IMR-90 (cell line): ENCODE measurements at places on chromosomes 4 and X. TPM values are rescaled to one million over a fixed set of nuclear protein-coding genes. Genes with fewer than 3 reads are reported as not detected.
A peak's percentile ranks its signal among the peaks of the same experiment; 100 is the strongest.

The HS3ST1 gene
- not detected in 2 replicates for total RNA-seq

DNA sequence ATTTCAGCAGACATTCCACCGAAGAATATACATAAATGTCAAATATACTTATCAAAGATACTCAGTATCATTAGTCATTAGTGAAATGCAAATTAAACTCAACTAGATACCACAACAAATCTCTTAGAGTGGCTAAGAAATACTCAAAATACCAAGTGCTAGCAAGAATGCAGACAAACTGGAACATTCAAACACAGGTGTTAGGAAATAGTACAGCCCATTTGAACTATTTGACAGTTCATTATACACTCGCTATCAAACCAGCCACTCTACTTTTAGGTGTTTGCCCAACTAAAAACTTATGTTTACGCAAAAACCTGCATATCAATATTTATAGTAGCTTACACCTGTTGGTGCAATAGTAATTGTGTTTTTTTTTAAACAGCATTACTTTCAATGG is 8.8 kb downstream of the ADAM29 start:
- DNase-seq = no peak

DNA sequence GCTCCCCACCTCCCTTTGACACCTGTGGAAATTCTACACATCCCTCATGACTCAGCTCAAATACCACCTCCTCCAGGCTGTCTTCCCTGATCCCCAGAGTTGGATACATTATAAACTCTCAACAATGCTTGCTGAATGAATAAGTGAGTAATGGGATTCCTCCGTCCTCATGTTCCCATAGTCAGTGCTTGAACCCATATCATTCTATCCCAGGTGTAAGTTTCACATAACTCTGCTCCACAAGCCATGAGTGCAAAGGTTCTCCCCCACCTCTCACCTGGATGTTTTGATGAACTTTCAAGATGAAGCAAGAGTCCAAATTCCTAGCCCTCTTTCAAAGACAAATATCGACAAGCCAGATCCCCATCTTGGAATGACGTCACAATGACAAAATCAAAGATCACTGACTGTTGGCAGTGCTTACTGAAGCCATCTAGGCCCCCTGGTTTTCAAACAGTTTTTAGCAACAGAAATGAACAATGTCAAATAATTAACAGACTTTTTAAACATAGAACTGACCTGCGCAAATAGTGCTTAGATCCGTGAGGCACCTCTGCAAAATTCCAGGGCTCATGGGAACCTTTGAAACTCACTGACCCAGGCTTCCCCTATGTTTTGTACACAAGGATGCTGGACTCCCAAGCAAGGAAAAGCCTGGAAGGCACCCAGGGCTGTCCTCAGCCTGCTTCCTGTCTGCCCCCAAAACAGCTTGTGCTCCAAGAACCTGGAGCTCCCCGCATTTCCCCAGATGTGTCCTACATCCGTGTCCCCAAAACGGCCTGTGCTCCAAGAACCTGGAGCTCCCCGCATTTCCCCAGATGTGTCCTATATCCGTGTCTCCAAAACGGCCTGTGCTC is 4.0 kb downstream of the SLC2A9 start:
- DNase-seq = no peak

GRCh38 chrX:154333837-154334271 is 38.3 kb downstream of the TKTL1 start:
- DNase-seq = no peak

- peak; percentile 38 for DNase-seq
Measured at GRCh38 chrX:105869701-105870100, 47.4 kb downstream of the NRK start.

The NUDT10 gene
- total RNA-seq = 0.90 and 1.1 TPM in 2 replicates

- DNase-seq = no peak
Measured at GRCh38 chr4:75907966-75908365, 5.7 kb upstream of the PPEF2 start.

The MAGED4 gene
- 9.9 and 13.6 TPM in 2 replicates for total RNA-seq

GRCh38 chr4:58093352-58093751 is 983.2 kb upstream of the IGFBP7 start:
- no peak for DNase-seq

- no peak for DNase-seq
Measured at GRCh38 chrX:73758250-73758649, 195.3 kb downstream of the CHIC1 start.

- no peak for DNase-seq
Measured at GRCh38 chr4:120685756-120686278, 236.7 kb downstream of the PRDM5 start.

DNA sequence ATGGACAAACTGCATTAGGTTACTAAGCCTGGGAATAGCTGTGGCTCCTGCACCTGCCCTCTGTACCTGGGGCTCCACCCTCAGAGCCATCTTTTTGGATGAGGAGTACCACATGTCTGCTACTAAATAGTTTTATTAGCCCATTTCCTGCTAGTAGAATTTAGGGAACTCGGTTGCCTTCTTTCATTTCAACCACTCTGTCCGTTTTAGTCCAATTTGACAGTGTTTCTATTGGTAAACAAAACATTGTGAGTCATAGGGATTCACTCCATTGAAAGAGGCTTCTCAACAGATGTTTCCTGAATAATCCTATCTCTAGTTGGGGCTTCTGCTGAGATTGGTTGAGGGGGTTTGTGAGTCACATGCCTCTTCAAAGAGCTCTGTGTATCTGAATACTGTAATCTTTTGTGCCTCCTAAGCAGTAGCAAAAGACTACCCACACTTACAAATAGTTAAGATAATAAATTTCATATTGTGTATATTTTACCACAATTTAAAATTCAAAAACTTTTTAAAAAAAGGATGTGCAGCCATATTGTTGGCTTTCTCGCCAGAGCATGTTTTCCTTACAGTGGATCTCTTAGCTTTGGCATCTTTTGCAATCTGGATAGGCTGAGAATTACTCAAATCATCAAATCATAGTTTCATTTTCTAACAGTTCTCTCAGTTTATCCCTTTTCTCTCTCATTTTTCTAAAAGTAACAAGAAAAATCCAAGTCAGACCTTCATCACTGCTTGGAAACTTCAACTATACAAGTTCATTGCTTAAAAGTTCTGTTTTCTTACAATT is 9.9 kb downstream of the FAM200B start:
- peak; percentile 87 for DNase-seq

DNA sequence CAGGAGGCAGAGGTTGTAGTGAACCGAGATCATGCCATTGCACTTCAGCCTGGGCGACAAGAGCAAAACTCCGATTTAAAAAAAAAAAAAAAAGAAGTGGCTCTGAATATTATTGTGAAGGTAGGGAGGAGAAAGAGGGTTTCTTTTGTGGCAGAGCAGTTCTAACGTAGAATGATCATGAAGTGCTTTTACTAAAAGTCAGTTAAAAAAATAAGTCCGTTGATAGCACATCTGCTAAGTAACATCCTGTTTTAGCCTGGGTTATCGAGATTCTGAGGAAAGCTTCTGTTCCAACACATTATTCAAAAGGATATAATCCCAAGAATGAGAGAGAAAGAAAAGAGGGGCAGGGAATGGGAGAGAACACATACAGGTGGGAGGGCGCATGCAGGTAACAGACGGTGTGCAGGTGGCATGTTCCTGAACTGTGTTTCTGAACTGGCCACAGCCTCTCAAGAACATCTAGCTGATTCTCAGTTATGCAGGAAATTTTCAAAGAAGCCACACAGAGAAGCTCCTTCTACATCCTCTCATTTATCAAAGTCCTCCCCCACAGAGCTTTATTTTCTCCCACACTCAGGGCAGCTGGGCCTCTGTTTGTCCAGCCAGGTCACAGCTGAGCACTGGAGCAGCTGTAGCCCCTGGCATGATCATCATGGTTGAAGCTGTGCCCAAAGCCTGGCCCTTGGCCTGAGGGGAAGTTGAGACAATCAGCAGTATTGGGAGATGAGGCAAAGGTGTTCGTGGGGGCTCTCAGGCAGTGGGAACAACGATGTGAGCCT is 342.3 kb downstream of the ZNF674 start:
- no peak for DNase-seq

GRCh38 chr4:81454499-81454898 is 17.2 kb downstream of the RASGEF1B start:
- peak; percentile 14 for DNase-seq

GRCh38 chr4:136528131-136528530 is 1004.2 kb downstream of the PCDH18 start:
- DNase-seq = no peak

The RAPGEF2 gene
- 109 and 126 TPM in 2 replicates for total RNA-seq

- peak; percentile 68 for DNase-seq
Measured at GRCh38 chr4:185587427-185588161, 52.3 kb upstream of the PDLIM3 start.

GRCh38 chr4:89249716-89250361 is 57.8 kb downstream of the GPRIN3 start:
- no peak for DNase-seq

GRCh38 chrX:45274576-45274975 is 73.9 kb upstream of the DIPK2B start:
- DNase-seq = peak; percentile 6

The HSD17B13 gene
- total RNA-seq = under 0.01 TPM in 1 of 2 replicates, not detected in the other

The TMPRSS11D gene
- not detected in 2 replicates for total RNA-seq

DNA sequence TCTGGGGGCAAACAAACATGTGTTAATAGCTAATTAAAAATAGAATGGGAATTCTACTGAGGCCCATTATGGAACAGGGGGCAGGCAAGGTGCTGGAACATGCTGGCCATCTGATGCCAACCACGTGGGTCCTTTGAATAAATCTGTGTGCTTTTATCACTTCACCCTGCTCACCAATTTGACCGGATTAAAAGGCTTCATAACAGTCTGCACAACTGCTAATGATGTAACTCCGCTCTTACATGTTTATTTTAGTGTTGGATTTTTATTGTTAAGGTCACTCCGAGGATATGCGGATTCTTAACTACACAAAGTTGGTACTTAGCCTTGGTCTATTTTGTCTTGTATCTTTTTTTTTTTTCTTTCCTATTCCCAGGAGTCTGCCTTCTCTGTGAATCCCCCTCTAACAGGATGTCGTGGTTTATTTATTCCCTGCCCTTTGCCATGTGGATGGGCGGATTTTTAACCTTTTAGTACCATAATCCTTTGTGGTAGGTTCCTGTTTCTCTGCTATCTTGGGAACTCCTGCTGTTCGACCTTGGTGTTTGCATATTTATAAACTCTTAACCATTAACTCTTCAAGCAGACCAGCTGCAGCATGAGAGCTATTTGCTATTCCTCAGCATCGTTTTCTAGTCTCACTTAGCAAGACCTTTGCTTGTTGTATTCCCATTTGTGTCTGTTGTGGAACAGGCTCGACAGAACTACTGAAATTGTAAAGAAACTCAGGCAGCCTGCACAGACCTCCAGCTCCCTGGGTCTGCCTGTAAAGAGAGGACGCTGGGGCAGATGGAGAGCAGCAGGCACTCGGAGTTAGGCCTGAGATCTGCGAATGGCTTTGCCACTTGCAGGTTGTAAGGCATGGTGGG is 38.0 kb downstream of the TRIM2 start:
- DNase-seq = peak; percentile 73

The STBD1 gene
- 2.2 and 3.0 TPM in 2 replicates for total RNA-seq

The UTP14A gene
- 15.2 and 25.3 TPM in 2 replicates for total RNA-seq

The PRRG1 gene
- 11.1 and 16.1 TPM in 2 replicates for total RNA-seq

The SPANXA2 gene
- not detected in 2 replicates for total RNA-seq

- no peak for DNase-seq
Measured at GRCh38 chr4:26044524-26044923, 130.5 kb downstream of the SMIM20 start.

The TGIF2LX gene
- total RNA-seq = not detected in 2 replicates

GRCh38 chr4:60581919-60582536 is 618.1 kb upstream of the ADGRL3 start:
- DNase-seq = no peak

The EXOSC9 gene
- total RNA-seq = 47.5 and 85.8 TPM in 2 replicates

The CLGN gene
- total RNA-seq = 0.36 and 1.4 TPM in 2 replicates

The FAAH2 gene
- total RNA-seq = not detected in 2 replicates

GRCh38 chrX:137164329-137164728 is 130.5 kb upstream of the GPR101 start:
- DNase-seq = no peak

The TBC1D19 gene
- total RNA-seq = 17.6 and 31.4 TPM in 2 replicates

The S100G gene
- total RNA-seq = not detected in 2 replicates

- no peak for DNase-seq
Measured at GRCh38 chr4:165563851-165564250, 185.0 kb downstream of the CPE start.

GRCh38 chr4:140344621-140345020 is 28.8 kb upstream of the SCOC start:
- DNase-seq = no peak

The REPS2 gene
- 0.18 and 0.28 TPM in 2 replicates for total RNA-seq

DNA sequence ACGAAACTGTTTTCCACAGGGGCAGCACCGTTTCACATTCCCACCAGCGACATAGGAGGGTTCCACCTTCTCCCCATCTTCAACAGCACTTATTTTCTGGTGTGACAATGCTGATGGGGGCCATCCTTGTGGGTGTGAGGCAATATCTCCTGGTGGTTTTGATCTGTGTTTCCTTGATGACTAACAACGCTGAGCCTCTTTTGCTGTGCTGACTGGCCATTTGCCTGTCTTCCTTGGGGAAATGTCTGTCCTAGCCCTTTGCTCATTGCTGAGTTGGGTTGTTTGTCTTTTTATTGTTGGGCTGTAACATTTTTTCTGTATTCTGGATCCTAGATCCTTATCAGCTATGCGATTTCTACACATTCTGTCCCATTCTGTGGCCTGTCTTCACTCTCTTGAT is 33.7 kb downstream of the ATP2B3 start:
- peak; percentile 17 for DNase-seq

The SLC39A8 gene
- 0.18 and 0.28 TPM in 2 replicates for total RNA-seq

The CFI gene
- total RNA-seq = 0.18 and 0.28 TPM in 2 replicates

The CPLX1 gene
- total RNA-seq = not detected in 2 replicates

GRCh38 chrX:130902446-130902782 is 595 bp downstream of the ENOX2 start:
- DNase-seq = no peak

DNA sequence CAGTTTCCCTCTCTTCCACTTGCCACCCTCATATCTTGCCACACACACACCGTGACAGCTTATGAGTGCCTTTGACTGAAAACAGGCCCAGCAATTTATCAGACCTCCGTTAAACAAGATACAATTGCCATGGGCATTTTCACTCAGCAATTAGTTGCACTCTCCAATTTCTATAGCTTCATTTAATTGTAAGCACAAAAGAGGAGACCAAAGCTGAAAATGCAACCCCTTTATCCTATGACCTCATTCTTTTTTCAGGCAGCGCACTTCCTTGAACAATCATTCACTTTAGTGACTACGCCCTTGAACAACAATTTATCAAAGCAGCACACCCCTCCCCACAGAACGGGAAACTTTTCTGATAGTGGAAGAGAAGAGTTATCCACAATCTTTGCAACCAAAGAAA is 4.1 kb downstream of the POF1B start:
- no peak for DNase-seq

DNA sequence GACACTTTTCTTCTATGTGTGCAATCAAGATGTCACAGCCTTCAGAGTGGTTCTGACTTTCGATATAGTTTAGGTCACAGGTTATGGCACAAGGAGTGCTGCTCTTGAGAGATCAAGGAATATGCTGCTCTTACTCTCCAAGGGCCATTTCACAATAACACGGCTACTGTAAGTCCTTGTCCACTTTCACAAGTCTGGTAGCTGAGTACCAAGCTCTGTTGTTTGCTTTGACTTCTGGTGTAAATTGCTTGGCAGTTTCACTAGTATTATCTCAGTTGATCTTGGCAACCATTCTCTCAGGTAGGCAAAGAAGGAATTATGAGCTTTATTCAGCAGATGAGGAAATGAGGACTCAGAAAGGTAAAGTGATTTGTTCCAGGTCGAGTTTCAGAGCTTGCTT is 35.4 kb upstream of the SPANXB1 start:
- no peak for DNase-seq

- no peak for DNase-seq
Measured at GRCh38 chrX:45154033-45154360, 46.7 kb downstream of the DIPK2B start.

The ELF2 gene
- total RNA-seq = 37.8 and 42.3 TPM in 2 replicates

The HTN1 gene
- total RNA-seq = not detected in 2 replicates

The PLAC8 gene
- total RNA-seq = not detected in 2 replicates
